ENCODE measurements at places on chromosomes 12 and 14.

GRCh38 chr14:20618271-20618749 is 23.2 kb downstream of the OR6S1 start:
- H3K4me1 ChIP-seq = peaks cover 24% of the 10 kb centered on the region
- no peaks in the 10 kb centered on the region for H3K36me3 ChIP-seq
- no peak for DNase-seq
- H3K27ac ChIP-seq = no peak overlapping the region

DNA sequence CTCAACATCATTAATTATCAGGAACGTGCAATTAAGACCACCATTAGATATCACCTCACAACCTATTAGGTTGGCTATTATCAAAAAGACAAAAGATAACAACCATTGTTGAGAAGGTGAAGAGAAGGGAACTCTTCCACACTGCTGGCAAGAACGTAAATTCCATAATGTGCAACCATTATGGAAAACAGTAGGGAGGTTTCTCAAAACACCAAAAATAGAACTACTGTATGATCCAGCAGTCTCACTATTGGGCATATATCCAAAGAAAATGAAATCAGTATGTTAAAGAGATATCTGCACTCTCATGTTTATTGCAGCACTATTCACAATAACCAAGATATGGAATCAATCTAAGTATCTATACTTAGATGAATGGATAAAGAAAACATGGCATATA is 51.6 kb upstream of the OR4E1 start:
- peaks cover 19% of the 10 kb centered on the region for H3K27me3 ChIP-seq
- no peak for DNase-seq
- peaks cover 2% of the 10 kb centered on the region for H3K36me3 ChIP-seq
- no peak overlapping the region for H3K27ac ChIP-seq
- H3K4me1 ChIP-seq = no peaks in the 10 kb centered on the region

- peaks cover 51% of the 10 kb centered on the region for H3K4me1 ChIP-seq
- H3K4me3 ChIP-seq = peak overlapping the region; percentile 51
- no peaks in the 10 kb centered on the region for H3K27me3 ChIP-seq
- H3K27ac ChIP-seq = peak overlapping the region; percentile 77
- DNase-seq = no peak
These were observed 10.2 kb upstream of the ITGB7 start for GRCh38 chr12:53217051-53217930.

GRCh38 chr12:45651029-45651428 is 78.5 kb upstream of the ARID2 start:
- H3K27me3 ChIP-seq = peaks cover 6% of the 10 kb centered on the region
- DNase-seq = no peak
- no peaks in the 10 kb centered on the region for H3K36me3 ChIP-seq
- no peak overlapping the region for H3K4me3 ChIP-seq
- no peak overlapping the region for H3K27ac ChIP-seq

- no peaks in the 10 kb centered on the region for H3K4me1 ChIP-seq
- no peak overlapping the region for H3K27ac ChIP-seq
- H3K27me3 ChIP-seq = peaks cover 2% of the 10 kb centered on the region
These were observed 27.0 kb upstream of the SLC2A14 start for GRCh38 chr12:7899755-7900154.

- no peaks in the 10 kb centered on the region for H3K27me3 ChIP-seq
- H3K27ac ChIP-seq = no peak overlapping the region
- no peaks in the 10 kb centered on the region for H3K4me1 ChIP-seq
- DNase-seq = no peak
These were observed 82.2 kb upstream of the LMO3 start for GRCh38 chr12:16688200-16688599.

DNA sequence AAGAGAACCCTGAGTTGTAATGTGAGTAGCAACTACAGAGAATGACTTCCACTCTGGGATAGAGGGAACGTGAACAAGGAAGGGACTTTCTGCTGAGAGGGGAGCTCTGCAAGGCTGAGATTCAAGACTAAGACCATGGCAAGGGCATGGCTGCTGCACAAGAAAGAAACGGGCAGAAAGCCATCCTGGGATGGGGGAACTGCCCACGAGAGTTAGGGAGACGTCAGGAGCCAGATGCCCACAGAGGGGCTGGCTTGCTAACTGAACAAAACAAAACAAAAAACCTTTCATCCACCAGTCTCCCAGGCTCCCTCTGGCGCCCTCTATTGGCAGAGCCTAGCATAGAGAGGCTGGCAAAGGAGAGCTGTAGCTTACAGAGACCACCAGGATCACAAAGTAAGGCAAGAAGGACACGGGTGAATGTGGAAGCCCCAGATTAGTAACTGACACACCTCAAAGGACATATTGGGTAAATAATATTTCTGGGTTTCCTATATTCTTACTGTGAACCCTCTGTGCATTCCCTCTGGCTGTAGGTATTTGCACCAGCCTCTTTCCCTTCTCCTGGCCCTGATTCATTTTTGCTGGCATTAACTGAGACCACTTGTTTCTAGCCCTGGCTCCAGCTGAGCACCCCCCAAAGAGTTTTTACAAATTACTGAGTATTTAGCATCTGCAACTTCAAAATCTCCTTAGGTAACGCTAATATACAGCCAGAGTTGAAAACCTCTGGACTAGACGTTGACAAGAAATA is 338.3 kb downstream of the EMP1 start:
- H3K27me3 ChIP-seq = no peaks in the 10 kb centered on the region
- peak overlapping the region; percentile 93 for H3K27ac ChIP-seq
- H3K4me3 ChIP-seq = no peak overlapping the region
- H3K36me3 ChIP-seq = no peaks in the 10 kb centered on the region

DNA sequence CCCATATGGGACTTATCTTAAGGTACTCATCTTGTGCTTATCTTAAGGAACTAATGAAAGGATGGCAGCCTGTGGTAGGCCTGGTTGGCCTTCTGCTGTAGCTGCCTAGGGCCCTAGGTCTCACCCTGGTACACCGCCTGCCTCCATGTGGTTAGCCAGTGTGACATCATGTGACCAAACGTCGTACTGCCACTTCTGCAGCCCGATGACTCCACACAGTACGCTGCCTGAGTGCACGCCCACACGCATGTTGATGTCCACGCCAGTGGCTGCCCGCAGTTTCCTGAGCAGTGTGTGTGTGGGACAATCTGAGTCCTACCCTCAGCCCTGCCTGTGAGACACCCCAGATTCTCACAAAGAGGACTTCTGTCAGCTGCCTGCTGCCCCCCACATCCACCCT is 5.1 kb downstream of the ADCY4 start:
- peaks cover 5% of the 10 kb centered on the region for H3K27me3 ChIP-seq
- H3K4me1 ChIP-seq = peaks cover 19% of the 10 kb centered on the region
- no peak overlapping the region for H3K4me3 ChIP-seq
- no peak for DNase-seq
- no peaks in the 10 kb centered on the region for H3K36me3 ChIP-seq

DNA sequence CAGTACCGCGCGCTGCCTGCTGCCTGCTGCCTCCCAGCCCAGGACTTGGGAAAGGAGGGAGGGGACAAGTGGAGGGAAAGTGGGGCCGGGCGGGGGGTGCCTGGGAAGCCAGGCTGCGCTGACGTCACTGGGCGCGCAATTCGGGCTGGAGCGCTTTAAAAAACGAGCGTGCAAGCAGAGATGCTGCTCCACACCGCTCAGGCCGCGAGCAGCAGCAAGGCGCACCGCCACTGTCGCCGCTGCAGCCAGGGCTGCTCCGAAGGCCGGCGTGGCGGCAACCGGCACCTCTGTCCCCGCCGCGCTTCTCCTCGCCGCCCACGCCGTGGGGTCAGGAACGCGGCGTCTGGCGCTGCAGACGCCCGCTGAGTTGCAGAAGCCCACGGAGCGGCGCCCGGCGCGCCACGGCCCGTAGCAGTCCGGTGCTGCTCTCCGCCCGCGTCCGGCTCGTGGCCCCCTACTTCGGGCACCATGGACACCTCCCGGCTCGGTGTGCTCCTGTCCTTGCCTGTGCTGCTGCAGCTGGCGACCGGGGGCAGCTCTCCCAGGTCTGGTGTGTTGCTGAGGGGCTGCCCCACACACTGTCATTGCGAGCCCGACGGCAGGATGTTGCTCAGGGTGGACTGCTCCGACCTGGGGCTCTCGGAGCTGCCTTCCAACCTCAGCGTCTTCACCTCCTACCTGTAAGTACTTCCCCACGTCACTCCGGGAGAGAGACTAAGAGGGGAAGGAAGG is at the start of gene LGR5:
Gene LGR5 (plus strand): TSS at position 186 of the 732 bp plus-strand sequence. CDS start 283 bp downstream, at position 469.
- peak within 1 kb of the TSS; percentile 67 for H3K4me3 ChIP-seq
- peaks cover 28% of the 10 kb centered on the region for H3K27me3 ChIP-seq
- H3K4me1 ChIP-seq = peaks cover 10% of the 10 kb centered on the region

DNA sequence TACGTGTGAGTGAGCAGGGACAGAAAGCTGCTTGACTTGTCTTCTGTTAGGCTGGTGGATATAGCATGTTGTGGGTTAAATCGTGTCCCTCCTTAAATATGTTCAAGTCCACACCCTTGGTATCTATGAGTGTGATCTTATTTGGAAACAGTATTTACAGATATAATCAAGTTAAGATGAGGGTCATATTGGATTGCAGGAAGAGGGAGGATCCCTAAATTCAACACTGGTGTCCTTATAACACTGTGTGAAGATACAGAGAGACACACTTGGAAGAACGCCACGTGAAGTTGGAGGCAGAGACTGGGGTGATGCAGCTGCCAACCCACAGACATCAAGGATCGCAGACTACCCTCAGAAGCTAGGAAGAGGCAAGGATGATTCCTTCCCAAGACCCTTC is 275.2 kb upstream of the SSTR1 start:
- H3K4me1 ChIP-seq = no peaks in the 10 kb centered on the region
- H3K27ac ChIP-seq = no peak overlapping the region
- H3K36me3 ChIP-seq = no peaks in the 10 kb centered on the region
- no peak overlapping the region for H3K4me3 ChIP-seq
- no peaks in the 10 kb centered on the region for H3K27me3 ChIP-seq

GRCh38 chr14:87065366-87065765 is 927.6 kb downstream of the GALC start:
- H3K4me3 ChIP-seq = no peak overlapping the region
- no peak overlapping the region for H3K27ac ChIP-seq
- H3K36me3 ChIP-seq = no peaks in the 10 kb centered on the region
- no peaks in the 10 kb centered on the region for H3K27me3 ChIP-seq

DNA sequence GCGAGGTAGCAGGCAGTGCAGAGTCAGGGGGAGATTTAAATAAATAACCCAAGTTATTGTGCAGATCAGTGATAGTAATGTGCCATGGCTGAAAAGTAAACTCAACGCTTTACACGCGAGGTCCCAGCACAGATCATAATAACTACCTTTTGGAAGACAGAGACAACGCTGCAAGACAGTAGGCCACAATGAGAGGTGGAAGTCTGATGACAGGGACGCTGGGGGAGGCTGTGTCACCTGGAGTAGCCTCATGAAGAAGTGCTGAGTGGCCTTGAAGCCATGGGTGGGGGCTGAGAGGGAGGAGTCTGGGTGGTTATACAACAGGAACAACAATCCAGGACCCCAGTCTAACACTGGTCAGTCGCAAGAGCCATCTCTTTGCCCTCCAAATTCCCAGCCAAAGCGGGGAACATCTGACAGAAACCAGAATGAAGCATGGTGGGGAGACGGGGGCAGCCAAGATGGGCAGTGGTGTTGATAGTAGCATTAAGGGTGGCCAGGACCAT is 28.2 kb downstream of the ANO2 start:
- H3K27ac ChIP-seq = no peak overlapping the region
- no peaks in the 10 kb centered on the region for H3K36me3 ChIP-seq
- no peak for DNase-seq
- no peak overlapping the region for H3K4me3 ChIP-seq
- no peaks in the 10 kb centered on the region for H3K4me1 ChIP-seq

DNA sequence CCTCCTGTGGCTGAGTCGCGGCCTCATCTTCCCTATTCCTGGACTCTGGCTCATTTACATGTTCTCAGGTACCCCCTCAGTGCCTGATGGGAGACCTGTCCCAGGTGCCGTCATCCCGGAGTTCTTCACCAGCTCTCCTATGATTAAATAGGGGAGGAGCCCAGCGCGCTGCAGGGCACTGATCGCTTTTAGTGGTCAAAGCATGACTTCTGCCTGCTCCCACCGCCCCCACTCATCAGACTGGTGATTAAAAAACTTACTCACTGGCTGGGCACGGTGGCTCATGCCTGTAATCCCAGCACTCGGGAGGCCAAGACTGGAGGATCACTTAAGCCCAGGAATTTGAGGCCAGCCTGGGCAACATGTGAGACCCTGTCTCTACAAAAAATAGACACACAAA is 85.9 kb downstream of the FOXN4 start:
- H3K27me3 ChIP-seq = no peaks in the 10 kb centered on the region
- DNase-seq = no peak
- H3K36me3 ChIP-seq = peaks cover 14% of the 10 kb centered on the region
- H3K27ac ChIP-seq = no peak overlapping the region

DNA sequence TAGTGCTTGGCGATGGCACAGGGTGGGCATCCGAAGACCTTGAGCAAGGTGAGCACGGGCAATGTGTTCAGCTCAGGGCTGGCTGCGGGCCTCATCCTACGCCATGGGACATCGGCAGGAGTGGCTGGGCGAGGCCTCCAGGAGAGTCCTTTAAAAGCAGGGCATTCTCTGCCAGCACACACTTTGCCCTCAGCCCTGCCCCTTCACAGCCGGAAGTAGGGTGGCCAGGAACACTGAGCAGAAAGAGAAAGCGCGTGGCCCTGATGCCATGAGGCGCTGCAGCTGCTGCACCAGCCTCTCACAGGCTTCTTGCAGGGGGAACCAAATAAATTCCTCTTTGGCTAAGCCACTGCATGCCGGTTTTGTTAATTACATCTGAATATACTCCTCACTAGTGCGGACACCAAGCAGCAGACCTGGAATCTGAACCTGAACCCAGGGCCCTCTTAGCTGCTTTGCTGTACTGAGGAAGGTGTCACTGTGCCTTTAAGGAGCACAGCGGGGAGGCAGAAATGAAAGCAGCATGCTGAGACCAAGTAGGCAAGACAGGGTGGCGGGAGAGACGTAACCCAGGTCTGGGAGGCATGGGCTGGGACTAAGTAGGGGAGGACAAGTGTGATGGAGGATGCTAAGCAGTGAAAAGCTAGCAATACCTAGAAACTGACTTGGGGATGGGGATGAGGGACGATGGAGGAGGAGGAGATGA is 155.2 kb downstream of the TTC7B start:
- H3K27ac ChIP-seq = no peak overlapping the region
- H3K27me3 ChIP-seq = peaks cover 5% of the 10 kb centered on the region

DNA sequence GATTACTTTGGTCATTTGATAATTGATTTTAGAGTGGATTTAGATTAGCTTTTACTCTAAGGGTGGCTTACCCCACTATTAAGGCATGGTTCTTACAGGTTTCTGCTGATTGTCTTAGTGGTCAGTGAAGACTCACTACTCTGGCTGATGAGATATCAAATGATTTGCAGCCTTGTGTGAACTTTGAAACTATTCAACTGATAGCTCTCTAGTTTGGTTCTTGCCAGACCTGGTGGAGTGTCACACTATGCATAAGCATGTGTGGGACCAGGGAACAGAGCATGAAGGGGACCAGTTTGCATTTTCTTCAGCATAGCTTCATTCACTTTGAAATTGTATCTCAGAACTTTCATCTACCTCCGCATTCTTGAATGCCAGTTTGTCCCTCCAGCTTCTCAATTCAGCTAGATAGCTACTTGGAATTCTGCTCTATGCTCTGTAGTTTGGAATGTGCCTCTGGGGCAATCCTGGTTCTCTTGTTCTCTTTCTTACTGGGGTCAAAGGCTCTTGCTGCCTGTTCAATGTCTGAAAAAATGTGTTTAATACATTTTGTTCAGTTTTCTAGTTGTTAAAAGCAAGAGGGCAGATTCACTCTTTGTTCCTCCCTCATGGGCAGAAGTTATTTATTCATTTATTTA is 12.7 kb downstream of the SCYL2 start:
- no peak for DNase-seq
- no peak overlapping the region for H3K4me3 ChIP-seq
- no peak overlapping the region for H3K27ac ChIP-seq
- H3K36me3 ChIP-seq = peaks cover 3% of the 10 kb centered on the region
- H3K4me1 ChIP-seq = peaks cover 17% of the 10 kb centered on the region
